Kidney epithelial cell (primary cell): ENCODE measurements at places on chromosomes 3 and 15. TPM values are rescaled to one million over a fixed set of nuclear protein-coding genes. Genes with fewer than 3 reads are reported as not detected.

The FGF12 gene
- total RNA-seq, result 3.2 and 5.9 TPM in 2 replicates

The TUBGCP4 gene
- total RNA-seq, result 8.9 and 12.8 TPM in 2 replicates

The CPA3 gene
- not detected in 2 replicates for total RNA-seq

DNA sequence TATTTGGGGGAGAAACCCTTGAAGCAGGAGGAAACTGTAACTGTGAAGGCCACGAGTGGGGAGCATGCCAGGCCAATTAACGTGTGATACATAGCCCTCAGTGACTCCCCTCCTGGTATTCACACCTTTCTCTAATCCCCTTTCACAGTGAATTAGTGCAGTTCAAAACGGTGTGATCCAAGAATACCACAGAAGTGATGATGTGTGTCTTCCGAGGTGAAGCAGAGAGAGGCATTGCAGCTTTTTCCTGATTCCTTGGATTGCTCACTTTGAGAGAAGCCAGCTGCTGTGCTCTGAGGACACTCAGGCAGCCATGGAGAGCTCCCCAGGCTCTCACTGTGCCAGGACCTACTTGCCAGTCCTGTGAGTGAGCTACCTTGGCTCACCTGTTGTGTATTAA lies 17.3 kb downstream of the NIPA2 start:
- no peak for DNase-seq

- DNase-seq, result no peak
Measured at GRCh38 chr15:58444056-58444455, 12.3 kb downstream of the LIPC start.

- no peak for DNase-seq
Measured at GRCh38 chr3:196506687-196507086, 3.1 kb upstream of the RNF168 start.

The GPR27 gene
- total RNA-seq, result 7.5 and 8.9 TPM in 2 replicates

DNA sequence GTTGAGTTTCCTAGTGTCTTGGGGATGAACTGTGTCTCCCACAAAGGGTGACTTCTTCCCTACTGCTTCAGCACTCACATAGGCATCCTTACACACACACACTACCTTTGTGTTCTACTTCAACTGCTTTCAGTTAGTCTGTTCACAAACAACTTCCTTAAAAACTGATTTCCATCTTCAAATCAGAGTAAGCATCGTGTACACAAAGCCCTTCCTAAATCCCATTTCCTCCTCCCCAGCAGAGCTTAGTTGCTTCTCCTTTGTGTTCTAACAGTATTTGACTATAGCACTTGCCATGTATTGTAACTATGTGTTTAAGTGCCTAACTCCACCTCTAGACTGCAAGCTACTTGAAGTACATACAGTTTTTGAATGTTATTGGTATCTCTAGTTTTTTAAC lies 71.7 kb downstream of the TNIK start:
- DNase-seq, result no peak

The SLC2A2 gene
- total RNA-seq, result not detected in 2 replicates

GRCh38 chr3:150968341-150969035 lies 4.0 kb downstream of the CLRN1 start:
- DNase-seq, result no peak

The SAMD7 gene
- not detected in 2 replicates for total RNA-seq

- DNase-seq, result no peak
Measured at GRCh38 chr15:36709653-36710052, 130.2 kb downstream of the CDIN1 start.

The C3orf85 gene
- not detected in 2 replicates for total RNA-seq

- no peak for DNase-seq
Measured at GRCh38 chr3:185687271-185687878, 101.3 kb downstream of the SENP2 start.

GRCh38 chr3:189330066-189330465 lies 158.3 kb downstream of the TPRG1 start:
- no peak for DNase-seq

DNA sequence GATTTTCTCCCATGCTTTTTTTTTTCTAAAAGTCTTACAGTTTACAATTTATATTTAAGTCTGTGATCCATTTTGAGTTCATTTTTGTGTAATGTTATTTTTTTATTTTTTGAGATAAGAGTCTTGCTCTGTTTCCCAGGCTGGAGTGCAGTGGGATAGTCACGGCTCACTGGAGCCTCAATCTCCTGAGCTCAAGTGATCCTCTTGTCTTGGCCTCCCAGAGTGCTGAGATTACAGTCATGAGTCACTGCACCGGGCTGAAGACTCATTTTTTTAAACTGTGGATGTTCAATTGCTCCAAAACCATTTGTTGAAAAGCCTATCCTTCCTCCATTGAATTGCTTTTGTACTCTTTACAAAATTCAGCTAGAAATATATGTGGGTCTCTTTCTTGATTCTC lies 19.5 kb downstream of the LNP1 start:
- DNase-seq, result no peak

The LRRN1 gene
- 19.7 and 26.8 TPM in 2 replicates for total RNA-seq

DNA sequence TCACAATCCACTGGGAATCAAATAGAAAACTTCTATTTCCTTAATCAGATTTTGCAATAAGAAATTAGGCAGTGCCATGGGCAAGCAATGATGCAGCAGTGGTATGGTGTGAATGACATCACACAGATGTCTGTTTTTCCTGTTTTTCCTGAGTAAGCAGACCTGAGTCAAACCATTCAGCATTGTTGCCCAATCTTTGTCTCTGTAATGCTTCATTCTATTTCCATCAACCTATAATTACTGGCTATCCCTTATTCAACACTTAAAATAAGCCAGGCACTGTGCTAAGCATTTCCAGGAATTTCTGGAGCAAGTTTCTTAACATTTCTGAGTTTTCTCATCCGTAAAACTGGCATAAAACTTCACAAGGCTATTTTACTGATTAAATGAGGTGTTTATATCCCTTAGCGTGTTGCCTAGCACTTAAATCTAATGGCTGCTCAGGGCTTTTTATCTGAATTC lies 11.3 kb upstream of the OXSR1 start:
- no peak for DNase-seq

DNA sequence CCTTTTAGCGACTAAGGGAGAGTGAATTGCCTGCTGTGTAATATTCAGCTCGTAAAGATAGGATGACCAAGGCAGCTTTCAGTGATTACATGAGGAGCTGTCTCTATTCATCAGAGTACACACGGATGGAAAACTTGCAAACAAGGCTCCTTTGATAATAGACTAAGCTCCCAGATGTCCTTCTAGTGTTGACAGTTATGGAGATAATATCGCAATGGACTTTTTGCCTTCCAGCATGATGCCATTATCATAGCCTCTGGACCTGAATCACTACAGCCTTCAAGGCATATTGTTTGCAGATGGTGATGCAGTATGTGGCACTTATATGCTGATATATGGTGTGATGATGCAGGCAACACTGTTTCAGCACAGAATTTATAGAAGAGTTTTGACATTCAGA lies 93.9 kb downstream of the ECT2 start:
- DNase-seq, result no peak

DNA sequence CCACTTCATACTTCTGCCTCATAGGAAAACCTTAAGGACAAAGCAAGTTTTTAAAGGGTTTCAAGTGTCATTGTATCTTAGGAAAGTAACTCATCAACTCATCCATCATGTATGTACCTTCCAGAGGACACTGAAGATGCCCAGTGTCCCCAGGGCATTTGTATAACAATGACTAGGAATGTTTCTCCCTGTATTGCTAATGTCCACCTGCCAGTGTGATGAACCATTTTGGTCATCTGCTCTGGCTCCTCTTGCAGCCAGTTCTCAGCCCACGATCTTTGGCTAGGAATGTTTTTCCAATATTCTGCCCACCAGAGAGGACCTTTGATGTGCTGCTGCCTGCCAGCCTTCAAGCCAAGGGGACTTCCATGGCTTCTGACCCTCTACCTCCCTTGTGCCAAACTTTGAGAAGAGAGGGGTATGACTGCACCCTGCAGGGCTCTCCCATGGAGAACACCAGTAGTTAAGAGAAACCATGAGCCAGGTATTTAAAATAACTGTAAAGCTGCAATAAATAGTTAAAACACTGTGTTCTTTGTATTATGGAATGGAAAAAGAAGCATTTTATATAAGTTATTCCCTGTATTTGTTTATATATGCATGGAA lies 11.4 kb downstream of the LMOD3 start:
- no peak for DNase-seq

GRCh38 chr3:142353571-142353970 lies 94.3 kb downstream of the XRN1 start:
- no peak for DNase-seq
